ENCODE measurements at places on chromosomes 6 and 20. TPM values are rescaled to one million over a fixed set of nuclear protein-coding genes. Genes with fewer than 3 reads are reported as not detected.

DNA sequence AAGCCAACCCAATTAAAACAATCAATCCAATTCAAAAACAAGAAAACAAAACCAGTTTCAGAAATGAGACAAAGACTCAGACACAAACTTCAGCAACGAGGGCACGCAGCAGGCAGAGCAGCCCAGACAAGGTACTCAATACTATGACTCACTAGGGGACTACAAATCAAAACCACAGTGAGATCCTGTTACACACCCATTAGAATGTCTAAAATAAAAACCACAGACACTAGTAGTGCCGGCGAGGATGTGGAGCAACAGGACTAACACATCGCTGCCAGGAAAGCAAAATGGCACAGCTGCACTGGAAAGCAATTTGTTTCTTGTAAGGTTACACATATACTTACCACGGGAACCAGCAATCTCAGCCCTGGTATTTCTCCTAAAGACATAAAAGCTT, 28.4 kb upstream of the MAS1L start:
- H3K27me3 ChIP-seq: no peaks in the 10 kb centered on the region
- H3K4me3 ChIP-seq: no peak overlapping the region
- H3K27ac ChIP-seq: no peak overlapping the region
- H3K4me1 ChIP-seq: no peaks in the 10 kb centered on the region
- peak; percentile 5 for DNase-seq

GRCh38 chr20:5156675-5157448, 30.1 kb downstream of the CDS2 start:
- H3K27ac ChIP-seq: no peak overlapping the region
- no peaks in the 10 kb centered on the region for H3K36me3 ChIP-seq

DNA sequence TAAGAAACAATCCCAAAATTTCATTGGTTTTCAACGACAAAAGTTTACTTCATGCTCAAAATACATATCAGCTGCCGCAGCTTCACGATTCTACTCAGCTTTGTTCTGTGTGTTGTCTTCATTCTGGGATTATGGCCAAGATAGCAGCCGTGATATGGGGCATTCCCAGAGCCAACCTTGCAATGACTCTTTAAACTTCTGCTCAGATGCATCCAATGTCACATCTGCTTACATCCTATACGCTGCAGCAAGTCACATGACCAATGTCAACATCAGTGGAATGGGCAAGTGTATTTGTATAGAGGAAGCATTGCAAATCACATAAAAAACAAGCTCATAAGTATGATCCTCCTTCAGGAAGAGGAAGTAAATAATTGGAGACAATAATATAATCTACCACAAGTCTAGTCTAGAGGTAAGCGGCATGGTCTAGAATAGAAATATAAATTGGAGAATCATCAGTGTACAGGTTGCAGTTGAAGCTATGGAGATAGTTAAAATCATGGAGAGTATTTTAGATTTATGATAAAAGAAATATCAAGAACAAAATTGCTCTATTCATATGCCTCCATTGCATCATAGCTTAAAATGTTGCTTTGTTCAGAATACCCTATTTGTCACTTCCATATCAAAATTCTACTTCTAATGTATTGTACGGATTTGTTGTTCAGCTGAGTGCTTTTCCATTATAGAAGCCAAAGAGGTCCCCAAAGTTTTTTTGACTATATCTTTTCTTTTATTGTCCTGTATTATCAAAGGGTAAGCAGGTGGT, 7.2 kb upstream of the C6orf141 start:
- H3K27ac ChIP-seq: no peak overlapping the region
- H3K4me3 ChIP-seq: no peak overlapping the region
- H3K36me3 ChIP-seq: no peaks in the 10 kb centered on the region
- H3K27me3 ChIP-seq: no peaks in the 10 kb centered on the region

- H3K36me3 ChIP-seq: peaks cover 25% of the 10 kb centered on the region
- DNase-seq: peak; percentile 54
- no peak overlapping the region for H3K4me3 ChIP-seq
- H3K27me3 ChIP-seq: no peaks in the 10 kb centered on the region
- H3K27ac ChIP-seq: no peak overlapping the region
These were observed 4.3 kb upstream of the RPP21 start for GRCh38 chr6:30340589-30341054.

DNA sequence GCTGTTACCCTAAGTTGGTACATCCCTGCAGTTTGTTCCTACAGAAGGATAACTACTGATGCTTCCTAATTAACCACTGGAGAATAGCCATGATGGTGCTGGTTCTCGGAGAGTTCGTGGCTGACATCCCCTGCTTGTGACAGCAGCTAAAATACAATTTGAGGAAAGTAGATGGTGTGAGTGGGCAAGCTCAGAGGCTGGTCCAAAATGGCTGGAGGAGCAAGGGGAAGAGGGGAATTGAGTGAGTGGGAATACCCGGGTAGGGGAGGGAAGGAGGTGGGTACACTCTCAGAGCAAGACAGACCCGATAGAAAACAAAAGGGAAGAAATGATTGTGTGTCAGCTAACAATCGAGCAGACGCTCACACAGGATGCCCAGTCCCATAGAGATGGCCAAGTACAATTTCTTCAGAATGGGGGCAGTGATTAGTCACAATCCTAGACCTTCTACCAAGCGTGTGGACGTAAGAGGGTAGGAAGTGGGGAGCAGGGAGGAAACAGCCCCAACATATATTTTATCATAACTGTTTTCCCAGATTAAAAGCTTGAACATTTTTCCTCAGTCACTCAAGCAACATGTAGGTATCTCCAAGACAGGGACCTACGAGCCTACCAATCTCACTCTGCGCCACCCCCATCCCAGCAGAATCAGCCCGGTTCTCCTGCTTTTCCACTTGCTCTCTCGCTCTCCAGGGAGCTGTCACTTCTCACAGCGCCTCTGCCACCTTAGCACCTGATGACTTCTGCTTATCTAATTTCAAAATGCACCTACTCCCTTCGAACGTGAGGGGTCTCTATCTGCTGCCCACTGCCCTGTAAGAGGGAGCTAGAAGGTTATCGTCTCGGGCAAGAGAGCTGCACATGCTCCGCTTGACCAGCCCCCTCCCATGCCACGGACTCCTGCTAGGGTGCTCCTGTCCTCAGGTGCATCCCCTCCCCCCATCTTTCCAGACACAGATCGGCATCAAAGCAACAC, 26.2 kb downstream of the RIPOR2 start:
- H3K4me3 ChIP-seq: peak overlapping the region; percentile 75
- H3K4me1 ChIP-seq: peaks cover 22% of the 10 kb centered on the region
- no peak for DNase-seq
- peaks cover 5% of the 10 kb centered on the region for H3K27me3 ChIP-seq

GRCh38 chr6:29011276-29011734, 6.2 kb upstream of the ZNF311 start:
- no peak overlapping the region for H3K27ac ChIP-seq
- peak overlapping the region; percentile 58 for H3K4me3 ChIP-seq
- no peaks in the 10 kb centered on the region for H3K4me1 ChIP-seq
- H3K36me3 ChIP-seq: no peaks in the 10 kb centered on the region

- no peaks in the 10 kb centered on the region for H3K4me1 ChIP-seq
- no peaks in the 10 kb centered on the region for H3K27me3 ChIP-seq
- H3K4me3 ChIP-seq: no peak overlapping the region
- H3K36me3 ChIP-seq: no peaks in the 10 kb centered on the region
- DNase-seq: peak; percentile 62
These were observed 175.7 kb upstream of the PLN start for GRCh38 chr6:118372413-118372812.

DNA sequence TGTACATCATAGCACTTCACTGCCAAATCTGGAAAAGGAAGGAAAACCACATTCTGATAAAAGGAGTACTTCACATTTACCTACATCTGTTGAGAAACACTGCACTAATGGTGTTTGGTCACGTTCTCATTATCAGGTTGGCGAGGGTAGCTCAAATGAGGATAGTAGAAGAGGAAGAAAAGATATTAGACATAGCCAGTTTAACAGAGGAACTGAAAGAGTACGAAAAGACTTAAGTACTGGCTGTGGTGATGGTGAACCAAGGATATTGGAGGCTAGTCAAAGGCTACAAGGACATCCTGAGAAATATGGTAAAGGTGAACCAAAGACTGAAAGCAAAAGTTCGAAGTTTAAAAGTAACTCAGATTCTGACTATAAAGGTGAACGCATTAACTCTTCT, 32.0 kb upstream of the GJA10 start:
- H3K4me3 ChIP-seq: no peak overlapping the region
- DNase-seq: no peak
- no peaks in the 10 kb centered on the region for H3K27me3 ChIP-seq
- peaks cover 27% of the 10 kb centered on the region for H3K36me3 ChIP-seq

DNA sequence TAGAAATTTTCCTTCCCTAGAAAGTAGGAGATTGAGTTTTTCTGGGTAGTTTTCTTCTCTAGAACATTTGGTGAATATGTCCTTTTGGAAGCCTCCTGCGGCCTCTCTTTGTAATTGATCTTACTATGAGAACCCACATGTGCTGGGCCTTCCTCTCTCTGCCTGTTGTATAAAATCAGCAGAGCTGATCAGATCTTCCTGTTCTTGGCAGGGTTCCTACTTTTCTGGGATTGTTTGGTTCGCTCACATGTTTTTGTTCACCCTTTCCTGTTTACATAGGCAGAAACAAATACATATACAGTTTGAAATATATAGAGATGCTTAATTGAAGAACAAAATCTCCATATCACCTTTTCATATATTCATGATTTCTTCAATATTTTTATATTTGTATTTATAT, 57.8 kb downstream of the IL22RA2 start:
- no peaks in the 10 kb centered on the region for H3K36me3 ChIP-seq
- H3K27me3 ChIP-seq: no peaks in the 10 kb centered on the region
- no peak for DNase-seq
- no peak overlapping the region for H3K27ac ChIP-seq
- H3K4me1 ChIP-seq: no peaks in the 10 kb centered on the region

- peak overlapping the region; percentile 79 for H3K4me3 ChIP-seq
- H3K27me3 ChIP-seq: peaks cover 3% of the 10 kb centered on the region
- peaks cover 12% of the 10 kb centered on the region for H3K4me1 ChIP-seq
- peaks cover 33% of the 10 kb centered on the region for H3K36me3 ChIP-seq
These were observed 1.0 kb downstream of the SRXN1 start for GRCh38 chr20:651713-652614.

GRCh38 chr20:4894409-4894808, 106.9 kb downstream of the SLC23A2 start:
- H3K27me3 ChIP-seq: no peaks in the 10 kb centered on the region
- peaks cover 13% of the 10 kb centered on the region for H3K36me3 ChIP-seq
- DNase-seq: no peak
- peaks cover 11% of the 10 kb centered on the region for H3K4me1 ChIP-seq
- H3K27ac ChIP-seq: no peak overlapping the region

DNA sequence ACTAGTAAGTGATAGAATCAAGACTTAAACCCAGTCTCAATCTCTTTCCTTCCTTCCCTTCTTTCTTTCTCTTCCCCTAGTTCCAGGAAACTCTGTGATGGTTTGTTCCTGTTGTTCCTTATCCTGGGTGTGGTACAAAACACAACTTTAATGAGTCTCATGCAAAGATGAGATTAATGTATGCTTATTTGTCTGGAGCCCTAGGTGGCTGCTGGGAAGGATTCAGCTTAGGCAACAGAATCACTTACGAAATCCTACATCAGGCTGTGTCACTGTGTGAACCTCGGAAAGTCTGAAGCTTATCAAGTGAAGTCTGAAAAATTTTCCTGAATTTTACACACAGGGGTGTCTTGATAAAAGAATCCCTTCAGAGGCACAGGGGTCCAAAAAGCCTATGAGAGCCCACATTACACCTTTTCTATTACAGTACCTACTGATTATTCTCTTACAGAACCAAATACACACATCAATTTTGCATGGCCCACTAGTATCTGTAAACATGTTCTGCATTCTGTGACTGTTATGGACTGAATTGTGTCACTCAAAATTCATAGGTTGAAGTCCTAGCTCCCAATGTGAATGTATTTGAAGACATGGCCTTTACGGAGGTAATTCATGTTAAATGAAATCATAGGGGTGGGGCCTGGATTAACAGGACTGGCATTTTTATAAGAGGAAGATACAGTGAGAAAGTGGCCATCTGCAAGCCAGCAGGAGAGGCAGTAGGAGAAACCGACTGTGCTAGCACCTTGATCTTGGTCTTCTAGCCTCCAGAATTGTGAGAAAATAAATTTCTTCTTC, 144.7 kb downstream of the MYB start:
- no peak overlapping the region for H3K4me3 ChIP-seq
- H3K27me3 ChIP-seq: no peaks in the 10 kb centered on the region
- DNase-seq: no peak
- H3K36me3 ChIP-seq: peaks cover 4% of the 10 kb centered on the region

DNA sequence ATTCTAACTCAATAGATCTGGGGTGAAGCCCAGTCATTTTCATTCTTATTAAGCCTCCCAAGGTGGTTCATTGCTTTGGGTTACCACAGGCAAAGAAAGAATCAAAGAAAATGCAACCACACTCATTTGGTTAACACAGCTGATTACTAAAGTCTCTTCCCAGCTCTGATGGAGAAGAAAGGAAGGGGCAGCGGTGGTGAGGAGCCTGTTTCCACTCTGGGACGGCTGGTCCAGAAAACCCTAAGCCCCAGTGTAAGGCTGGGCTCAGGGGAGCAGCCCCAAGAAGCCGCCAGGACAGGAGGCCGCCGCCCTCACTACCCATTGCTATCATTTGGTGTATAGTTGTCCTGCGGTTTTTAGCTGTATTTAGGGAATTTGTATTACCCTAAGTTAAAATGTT, 226.9 kb downstream of the CD83 start:
- H3K36me3 ChIP-seq: no peaks in the 10 kb centered on the region
- DNase-seq: no peak
- no peak overlapping the region for H3K27ac ChIP-seq
- no peaks in the 10 kb centered on the region for H3K4me1 ChIP-seq
- peaks cover 42% of the 10 kb centered on the region for H3K27me3 ChIP-seq

- no peak overlapping the region for H3K27ac ChIP-seq
- no peak for DNase-seq
- H3K36me3 ChIP-seq: no peaks in the 10 kb centered on the region
- peaks cover 7% of the 10 kb centered on the region for H3K4me1 ChIP-seq
- no peak overlapping the region for H3K4me3 ChIP-seq
- no peaks in the 10 kb centered on the region for H3K27me3 ChIP-seq
These were observed 200.2 kb upstream of the ZNF217 start for GRCh38 chr20:53793783-53794383.

- DNase-seq: no peak
- peaks cover 8% of the 10 kb centered on the region for H3K4me1 ChIP-seq
- H3K27ac ChIP-seq: no peak overlapping the region
- H3K27me3 ChIP-seq: no peaks in the 10 kb centered on the region
- no peaks in the 10 kb centered on the region for H3K36me3 ChIP-seq
These were observed 82.0 kb upstream of the ID4 start for GRCh38 chr6:19755181-19755580.

FBXO5 gene
- total RNA-seq: 16.7 TPM

ZNF165 gene
- 0.28 TPM for total RNA-seq

PDE10A gene
- 12.4 TPM for total RNA-seq

BPI gene
- total RNA-seq: not detected

TSPO2 gene
- total RNA-seq: not detected

FAM83C gene
- total RNA-seq: not detected

POM121L2 gene
- total RNA-seq: not detected

MEI4 gene
- total RNA-seq: not detected
